ENCODE measurements at places on chromosomes 3 and 15.

DNA sequence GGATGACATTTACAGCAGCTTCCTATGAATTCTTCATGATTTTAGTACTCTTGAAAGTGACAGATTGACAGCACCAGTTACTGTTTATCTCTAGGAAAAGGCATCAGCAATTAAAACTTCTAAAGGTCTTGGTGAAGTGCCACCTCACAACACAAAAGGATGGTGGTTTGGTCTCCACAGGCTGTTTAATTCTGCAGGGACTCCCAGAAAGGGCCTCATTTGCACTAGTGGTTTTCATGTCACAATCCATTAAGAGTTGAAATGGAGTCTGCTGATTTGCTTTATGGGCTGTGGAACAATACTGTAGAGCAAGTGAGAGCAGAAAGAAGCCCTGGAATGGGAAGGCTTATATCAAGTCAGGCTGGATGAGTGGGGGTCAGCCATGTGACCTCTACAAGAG lies 225.3 kb upstream of the KCNMB2 start:
- DNase-seq, result no peak

DNA sequence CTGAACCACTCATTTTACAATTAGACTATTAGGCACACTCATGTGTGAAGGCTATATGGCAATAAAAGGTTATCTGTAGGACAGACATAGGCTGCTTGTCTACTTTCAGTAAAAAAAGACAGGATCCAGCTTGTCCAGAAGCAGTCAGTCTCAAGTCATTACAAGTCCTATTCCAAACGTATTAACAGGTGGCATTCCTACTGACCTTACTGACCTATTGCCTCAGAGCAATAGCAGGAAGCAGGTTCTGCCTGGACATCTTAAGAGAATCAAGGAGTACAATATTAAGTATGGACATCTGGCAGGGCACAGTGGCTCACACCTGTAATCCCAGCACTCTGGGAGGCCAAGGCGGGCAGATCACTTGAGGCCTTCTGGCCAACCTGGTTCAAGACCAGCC lies 7.0 kb downstream of the CMTM6 start:
- no peak for DNase-seq

- DNase-seq, result no peak
Measured at GRCh38 chr15:101305820-101306255, 10.8 kb upstream of the SNRPA1 start.

- DNase-seq, result no peak
Measured at GRCh38 chr3:133153382-133153781, 115.2 kb downstream of the TMEM108 start.

GRCh38 chr3:107588217-107588616 lies 65.5 kb downstream of the BBX start:
- no peak for DNase-seq

GRCh38 chr15:65530318-65531111 lies at the start of gene HACD3:
HACD3 (plus strand) TSS chr15:65530463; CDS start chr15:65530632, 169 bp downstream.
- peak; percentile 90 for DNase-seq

- DNase-seq, result no peak
Measured at GRCh38 chr3:106376016-106376570, 507.3 kb upstream of the CBLB start.

DNA sequence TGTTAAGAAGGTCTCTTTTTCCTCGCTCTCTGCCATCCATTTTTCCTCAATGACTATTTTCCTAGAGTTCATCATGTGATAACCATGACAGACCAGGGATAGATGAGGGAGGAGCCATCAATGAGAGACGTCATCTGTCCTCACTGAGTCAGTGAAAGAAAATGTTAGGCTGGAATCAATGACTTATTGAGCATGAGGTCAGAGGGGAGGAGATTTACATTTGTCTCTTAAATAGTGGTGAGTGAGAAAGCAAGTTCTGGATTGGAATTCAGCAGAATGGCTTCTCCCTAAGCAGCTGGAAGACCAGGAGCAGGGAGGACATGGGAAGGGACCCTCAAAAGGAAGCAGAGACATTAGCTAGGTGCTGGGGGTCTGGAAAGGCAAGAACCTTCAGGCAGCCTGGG lies 28.2 kb upstream of the USP3 start:
- DNase-seq, result no peak

DNA sequence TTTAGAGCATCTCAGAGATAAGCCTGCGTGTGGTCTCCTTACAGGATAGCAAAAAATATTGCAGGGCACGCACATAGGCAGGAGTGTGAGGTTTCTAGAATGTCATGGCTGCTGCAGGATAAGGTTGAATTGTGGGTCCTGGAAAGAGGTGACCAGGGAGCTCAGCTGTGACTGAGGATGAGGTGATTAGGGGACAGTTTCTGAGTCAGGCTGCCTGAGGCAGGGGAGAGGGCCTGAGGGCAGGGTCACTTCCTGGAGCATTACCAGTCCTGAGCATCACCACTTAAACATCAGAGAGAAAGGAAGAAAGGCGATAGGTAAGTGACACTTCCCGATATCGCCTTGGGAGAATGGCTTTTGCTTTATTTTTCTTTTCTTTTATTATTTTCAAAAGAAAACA lies 813.8 kb downstream of the TUSC7 start:
- no peak for DNase-seq

- DNase-seq, result no peak
Measured at GRCh38 chr3:23611737-23612295, 193.9 kb upstream of the UBE2E1 start.

DNA sequence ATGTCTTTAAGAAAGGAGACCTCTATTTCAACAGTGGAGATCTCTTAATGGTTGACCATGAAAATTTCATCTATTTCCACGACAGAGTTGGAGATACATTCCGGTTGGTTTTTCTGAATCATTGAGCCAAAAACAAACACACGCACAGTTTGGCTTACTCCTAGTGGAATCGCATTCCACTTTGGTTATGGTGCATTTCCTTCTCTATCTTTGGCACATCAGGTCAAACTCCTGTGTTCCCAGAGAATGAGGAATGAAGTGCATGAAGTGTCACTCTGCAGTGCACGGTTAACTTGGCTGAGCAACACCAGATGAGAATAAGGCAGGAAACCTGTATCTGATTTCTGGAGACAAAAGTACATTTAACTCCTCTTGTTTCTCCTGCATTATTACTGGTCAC lies 38.5 kb downstream of the HDC start:
- no peak for DNase-seq
